Activated naive CD4-positive, alpha-beta T cell treated with Interleukin-2 at 50 U/mL for 16 hours (primary cell): ENCODE measurements at places on chromosomes 2 and 18.

DNA sequence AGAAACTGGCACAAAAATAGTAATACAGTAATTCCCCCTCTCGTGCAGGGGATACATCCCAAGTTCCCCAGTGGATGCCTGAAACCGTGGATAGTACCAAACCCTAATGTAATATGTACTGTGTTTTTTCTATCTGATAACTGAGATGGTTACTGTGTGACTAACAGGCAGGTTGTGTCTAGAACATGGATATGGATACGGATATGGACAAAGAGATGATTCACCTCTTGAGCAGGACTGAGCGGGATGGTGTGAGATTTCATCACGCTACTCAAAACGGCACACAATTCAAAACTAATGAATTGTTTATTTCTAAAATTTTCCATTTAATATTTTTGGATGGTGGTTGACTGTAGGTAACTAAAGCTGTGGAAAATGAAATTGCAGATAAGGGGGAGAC, 3.4 kb downstream of the MBD1 start:
- no peak for DNase-seq

DNA sequence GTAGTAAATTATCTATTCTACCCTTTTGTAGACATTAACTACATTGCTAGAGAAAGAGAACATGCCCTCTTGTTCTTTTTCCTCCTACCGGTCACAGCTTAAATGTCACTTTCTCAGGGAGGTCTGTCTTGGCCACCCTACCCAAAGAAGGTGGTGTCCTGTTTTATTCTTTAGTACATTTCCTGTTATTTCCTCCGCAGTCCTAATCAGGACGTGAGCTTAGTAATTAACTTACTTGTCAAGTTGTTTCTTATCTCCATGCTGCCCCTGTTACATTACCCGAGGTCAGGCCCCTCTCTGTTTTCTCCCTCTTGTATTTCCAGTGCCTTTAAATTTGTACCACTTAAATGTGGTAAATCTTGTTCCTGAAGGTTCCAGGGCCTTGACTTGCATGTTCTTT, 73.7 kb upstream of the RMDN2 start:
- no peak for DNase-seq

- no peak for DNase-seq
Measured at GRCh38 chr18:44198612-44199284, 481.9 kb upstream of the SETBP1 start.

- DNase-seq: no peak
Measured at GRCh38 chr18:12765126-12765525, 62.3 kb downstream of the PSMG2 start.

GRCh38 chr2:2777213-2777612, 446.1 kb upstream of the MYT1L start:
- no peak for DNase-seq

GRCh38 chr2:58428096-58429013, 187.2 kb upstream of the FANCL start:
- DNase-seq: no peak

DNA sequence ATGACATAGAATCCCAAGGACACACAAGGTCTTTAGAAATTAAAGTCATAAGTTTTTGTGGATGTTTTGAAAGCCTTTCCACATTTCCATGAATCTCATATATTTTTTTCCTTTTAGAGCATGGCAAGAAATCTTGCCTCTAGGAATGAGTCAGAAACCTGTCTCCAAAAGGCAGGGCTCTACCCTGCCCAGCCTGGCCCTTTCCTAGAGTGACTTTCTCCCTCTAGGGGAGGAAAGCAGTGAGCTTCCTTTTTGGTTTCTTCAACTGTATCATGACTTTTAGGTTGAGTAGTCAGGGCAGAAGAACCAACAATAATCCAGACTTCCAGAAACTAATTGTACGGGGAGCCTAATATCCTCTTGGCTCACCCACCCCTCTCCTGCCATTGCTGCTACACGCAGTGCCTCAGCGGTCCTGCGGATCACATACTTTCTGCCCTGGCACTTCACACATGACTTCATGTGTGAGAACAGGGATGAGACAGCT, 300.3 kb downstream of the AGPS start:
- no peak for DNase-seq

GRCh38 chr2:1081451-1082225, 131.0 kb downstream of the SNTG2 start:
- DNase-seq: no peak

GRCh38 chr2:161128885-161129284, 31.3 kb upstream of the TANK start:
- DNase-seq: no peak

GRCh38 chr18:36419900-36420531, 122.5 kb downstream of the FHOD3 start:
- no peak for DNase-seq

- no peak for DNase-seq
Measured at GRCh38 chr2:7111626-7112025, 194.4 kb downstream of the RNF144A start.

DNA sequence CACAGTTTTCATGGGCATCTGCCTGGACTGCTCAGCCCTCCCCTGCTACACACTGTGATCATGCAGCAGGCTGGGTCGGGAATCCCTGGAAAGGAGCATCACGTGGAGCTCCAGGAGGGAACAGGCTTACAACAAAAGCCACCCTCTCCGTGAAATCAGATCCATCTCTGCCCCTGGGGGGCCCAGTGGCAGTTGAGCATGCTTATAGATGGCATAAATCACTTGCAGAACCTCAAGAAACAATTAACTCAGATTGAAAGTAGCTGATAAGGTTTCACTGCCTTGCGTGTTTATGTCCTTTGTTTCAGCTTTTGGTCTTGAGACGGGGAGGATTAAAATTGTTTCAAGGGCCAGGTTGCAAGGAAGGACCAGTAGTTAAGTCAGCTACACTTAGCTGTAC, 354.8 kb upstream of the MEIS1 start:
- DNase-seq: no peak

DNA sequence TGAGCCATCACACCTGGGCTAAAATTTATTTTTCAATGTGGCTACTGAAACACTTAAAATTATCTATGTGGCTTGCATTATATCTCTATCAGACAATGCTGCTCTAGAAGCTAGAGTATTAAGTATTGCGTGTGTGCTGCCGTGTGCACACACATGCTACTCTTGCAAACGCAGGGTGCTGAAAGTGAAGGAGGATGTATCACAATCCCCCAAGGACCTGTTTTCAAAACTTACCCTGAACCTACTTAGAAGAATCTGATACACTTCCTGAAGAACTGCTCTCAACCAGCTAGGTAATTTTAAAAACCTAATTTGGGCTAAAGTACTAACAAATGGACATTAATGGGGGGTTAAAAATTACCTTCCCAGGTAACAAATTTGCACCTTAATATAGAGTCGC, 66.5 kb downstream of the EPHA4 start:
- DNase-seq: no peak

DNA sequence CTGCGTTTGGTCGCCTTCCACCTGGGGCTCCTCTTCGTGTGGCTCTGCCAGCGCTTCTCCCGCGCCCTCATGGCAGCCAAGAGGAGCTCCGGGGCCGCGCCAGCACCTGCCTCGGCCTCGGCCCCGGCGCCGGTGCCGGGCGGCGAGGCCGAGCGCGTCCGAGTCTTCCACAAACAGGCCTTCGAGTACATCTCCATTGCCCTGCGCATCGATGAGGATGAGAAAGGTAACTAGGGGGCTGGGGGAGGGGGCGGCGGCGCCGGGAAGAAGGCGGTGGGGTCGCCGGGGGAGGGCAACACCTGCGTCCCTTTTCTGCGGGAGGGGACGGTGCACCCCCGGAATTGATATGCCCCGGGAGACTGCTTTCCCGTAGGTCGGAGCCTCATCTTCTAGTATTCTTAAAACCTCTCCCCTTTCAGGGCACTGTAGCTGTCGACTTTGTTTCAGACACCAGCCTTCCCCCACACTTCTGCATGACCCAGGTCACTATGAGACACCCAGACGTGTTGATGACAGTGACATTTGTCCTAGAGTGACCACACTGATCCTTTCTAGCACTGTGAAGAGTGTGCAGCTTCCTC, 755 bp downstream of the SPAST start:
- DNase-seq: no peak
